ENCODE measurements at places on chromosomes 16 and 17. TPM values are rescaled to one million over a fixed set of nuclear protein-coding genes. Genes with fewer than 3 reads are reported as not detected.

The CD300E gene
- not detected for total RNA-seq

The KDM6B gene
- total RNA-seq: 19.7 TPM

The PRKCA gene
- 34.0 TPM for total RNA-seq

The KRTAP4-4 gene
- total RNA-seq: not detected

The NTN1 gene
- total RNA-seq: 0.26 TPM

The TAT gene
- not detected for total RNA-seq

The CLDN6 gene
- 0.13 TPM for total RNA-seq

The CLEC19A gene
- not detected for total RNA-seq

The PDXDC1 gene
- total RNA-seq: 96.7 TPM

The KRT39 gene
- total RNA-seq: not detected

The EPOP gene
- total RNA-seq: 0.72 TPM

The MYOCD gene
- 1.4 TPM for total RNA-seq

The RUNDC3A gene
- total RNA-seq: 0.20 TPM

The TBC1D3C gene
- not detected for total RNA-seq

The ZNF821 gene
- 4.4 TPM for total RNA-seq
